T-cell (primary cell): ENCODE measurements at places on chromosomes 7 and 10.

DNA sequence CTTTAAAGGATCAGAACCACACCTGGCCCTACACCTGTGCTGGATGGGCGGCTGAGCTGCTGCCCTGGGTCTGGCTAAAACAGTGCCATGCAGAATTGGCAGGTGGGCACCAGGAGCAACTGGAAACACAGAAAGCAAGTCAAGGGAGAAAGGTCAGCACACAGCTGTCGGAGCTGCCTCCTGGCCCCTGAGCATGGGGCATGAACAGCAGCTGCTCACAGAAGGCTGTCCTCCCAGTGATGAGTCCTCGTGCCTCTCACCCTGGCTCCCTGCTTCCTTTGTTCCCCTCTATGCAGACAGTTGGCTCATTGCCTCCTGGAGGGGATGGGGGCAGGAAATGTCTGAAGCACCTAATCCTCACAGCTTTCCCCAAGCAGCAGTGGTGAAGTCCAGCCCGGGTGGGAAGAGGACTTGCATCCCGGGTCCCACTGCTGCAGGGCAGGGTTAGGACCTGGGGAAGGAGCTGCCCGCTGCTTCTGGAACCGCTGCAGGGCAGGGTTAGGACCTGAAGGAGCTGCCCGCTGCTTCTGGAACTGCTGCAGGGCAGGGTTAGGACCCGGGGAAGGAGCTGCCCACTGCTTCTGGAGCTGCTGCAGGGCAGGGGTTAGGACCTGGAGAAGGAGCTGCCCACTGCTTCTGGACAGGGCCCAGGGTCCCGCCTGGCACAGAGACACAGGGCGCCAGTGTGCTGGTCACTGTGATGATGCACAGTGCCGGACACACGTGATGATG lies 37.3 kb downstream of the VIPR2 start:
- DNase-seq: no peak

- no peak for DNase-seq
These were observed 146.3 kb downstream of the TCF7L2 start for GRCh38 chr10:113096128-113096996.

- no peak for DNase-seq
These were observed 80.0 kb downstream of the PAX2 start for GRCh38 chr10:100825325-100825875.

GRCh38 chr7:2173189-2173827 lies 59.4 kb downstream of the MAD1L1 start:
- DNase-seq: no peak

DNA sequence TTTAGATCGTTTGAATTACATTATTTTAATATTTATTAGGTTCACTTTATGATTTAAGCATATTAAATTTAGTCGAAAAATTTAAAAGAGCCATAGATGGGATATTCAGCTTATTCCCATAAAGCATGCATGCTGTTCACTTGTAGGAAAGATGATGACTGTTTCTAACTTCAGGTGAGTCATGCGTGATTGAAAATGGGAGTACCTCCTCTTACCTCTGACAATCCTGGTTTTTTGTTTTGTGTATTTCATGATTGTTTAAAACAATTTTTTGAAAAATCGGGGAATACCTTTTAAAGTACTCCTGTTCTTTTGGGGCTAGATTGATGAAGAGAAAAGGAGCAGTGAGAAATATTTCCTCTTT lies 1.4 kb downstream of the TNKS2 start:
- DNase-seq: no peak

DNA sequence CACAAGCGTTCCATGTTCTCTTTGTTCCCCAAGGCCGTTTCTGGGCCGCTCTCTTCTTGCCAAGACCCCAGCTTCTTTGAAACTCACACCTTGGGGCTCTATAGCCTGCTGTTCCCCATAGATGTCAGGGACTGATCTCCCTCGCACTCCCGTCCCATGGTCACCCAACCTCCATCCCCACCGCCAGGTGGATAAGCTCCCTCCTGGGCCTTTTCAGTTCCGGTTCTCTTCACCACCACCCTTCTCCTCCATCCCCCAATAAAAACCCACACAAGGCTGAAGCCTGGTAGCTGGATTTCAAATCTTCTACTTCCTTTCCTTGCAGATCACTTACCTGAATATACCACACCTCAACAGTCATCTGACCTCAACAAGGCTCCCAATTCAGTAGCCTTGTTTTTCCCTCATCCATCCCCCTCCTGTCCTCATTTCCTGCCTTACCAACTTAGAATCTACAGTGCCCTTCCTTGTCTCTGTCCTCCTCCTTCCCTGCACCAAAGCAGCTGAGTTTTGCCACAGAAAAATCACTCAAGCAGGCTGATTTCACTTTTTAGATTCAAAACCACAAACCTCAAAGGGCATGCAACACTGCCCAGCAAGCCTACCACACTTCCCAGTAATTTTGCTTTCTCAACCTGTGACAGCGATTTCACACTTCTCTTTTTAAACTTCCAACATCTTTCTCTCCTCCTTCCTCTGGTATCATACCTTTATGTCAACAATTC lies 7.7 kb downstream of the SLC37A3 start:
- DNase-seq: no peak

DNA sequence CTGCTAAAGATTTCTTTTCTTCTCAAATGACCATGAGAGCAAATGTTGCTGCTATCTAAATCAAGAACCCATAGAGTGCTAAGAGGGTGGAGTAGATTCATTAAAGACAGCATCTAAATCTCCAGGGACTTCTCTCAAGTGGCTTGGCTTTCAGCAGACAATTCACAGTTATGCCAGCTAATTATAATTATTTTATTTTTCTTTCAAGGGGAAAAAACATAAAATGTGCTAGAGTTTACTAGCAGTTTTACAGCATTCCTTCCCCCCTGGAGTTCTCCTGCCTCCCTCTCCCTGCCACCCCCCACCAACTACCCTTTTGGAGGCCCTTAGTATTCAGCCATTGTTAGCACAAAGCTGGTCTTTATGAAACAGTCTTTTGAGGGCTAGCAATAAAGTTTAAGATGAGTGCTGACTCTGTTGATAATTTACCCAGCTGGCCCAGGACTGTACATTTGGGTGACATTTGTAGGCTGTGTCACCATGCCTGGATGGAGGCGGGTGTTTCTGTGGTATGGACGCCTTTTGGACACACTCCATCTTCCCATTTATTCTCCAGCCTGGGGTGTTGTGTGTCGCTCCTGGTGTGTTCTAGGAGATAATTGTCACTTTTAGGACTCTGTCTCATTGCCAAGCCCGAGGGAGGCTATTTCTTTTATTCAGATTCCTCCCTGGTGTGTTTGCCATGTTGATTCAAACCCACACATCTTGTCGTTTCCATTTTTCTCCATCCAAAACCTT lies 160.2 kb downstream of the CREB5 start:
- no peak for DNase-seq
